Activated CD4-positive, alpha-beta T cell treated with anti-CD3 and anti-CD28 coated beads, Interleukin-2, amount 10 ng/mL, durations not matched to agents 24 days and 14 days (primary cell): ENCODE measurements at places on chromosomes 11 and 22.

DNA sequence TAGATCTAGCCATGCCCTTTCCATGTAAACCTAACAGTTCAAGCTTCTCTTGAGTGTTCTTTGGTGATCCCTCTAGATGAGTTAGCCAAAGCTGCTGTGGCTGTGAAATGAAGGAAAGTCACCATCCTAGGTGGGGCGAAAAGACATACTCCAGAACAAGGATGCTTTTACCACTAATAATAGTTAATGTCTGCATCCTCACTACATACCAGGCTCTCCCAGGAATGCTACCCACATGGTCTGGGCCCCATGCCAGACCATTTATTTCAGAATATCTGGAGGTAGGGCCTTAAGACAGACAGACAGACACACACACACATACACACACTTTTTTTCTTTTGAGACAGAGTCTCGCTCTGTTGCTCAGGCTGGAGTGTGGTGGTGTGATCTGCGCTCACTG is 14.7 kb downstream of the ABTB2 start:
- no peak for DNase-seq
- H3K4me3 ChIP-seq: no peak overlapping the region
- H3K4me1 ChIP-seq: peaks cover 9% of the 10 kb centered on the region
- no peaks in the 10 kb centered on the region for H3K27me3 ChIP-seq
- no peaks in the 10 kb centered on the region for H3K36me3 ChIP-seq

GRCh38 chr11:95138448-95138847 is 48.8 kb downstream of the ENDOD1 start:
- peaks cover 5% of the 10 kb centered on the region for H3K27me3 ChIP-seq
- peak overlapping the region; percentile 10 for H3K27ac ChIP-seq
- DNase-seq: peak; percentile 56
- no peak overlapping the region for H3K4me3 ChIP-seq

DNA sequence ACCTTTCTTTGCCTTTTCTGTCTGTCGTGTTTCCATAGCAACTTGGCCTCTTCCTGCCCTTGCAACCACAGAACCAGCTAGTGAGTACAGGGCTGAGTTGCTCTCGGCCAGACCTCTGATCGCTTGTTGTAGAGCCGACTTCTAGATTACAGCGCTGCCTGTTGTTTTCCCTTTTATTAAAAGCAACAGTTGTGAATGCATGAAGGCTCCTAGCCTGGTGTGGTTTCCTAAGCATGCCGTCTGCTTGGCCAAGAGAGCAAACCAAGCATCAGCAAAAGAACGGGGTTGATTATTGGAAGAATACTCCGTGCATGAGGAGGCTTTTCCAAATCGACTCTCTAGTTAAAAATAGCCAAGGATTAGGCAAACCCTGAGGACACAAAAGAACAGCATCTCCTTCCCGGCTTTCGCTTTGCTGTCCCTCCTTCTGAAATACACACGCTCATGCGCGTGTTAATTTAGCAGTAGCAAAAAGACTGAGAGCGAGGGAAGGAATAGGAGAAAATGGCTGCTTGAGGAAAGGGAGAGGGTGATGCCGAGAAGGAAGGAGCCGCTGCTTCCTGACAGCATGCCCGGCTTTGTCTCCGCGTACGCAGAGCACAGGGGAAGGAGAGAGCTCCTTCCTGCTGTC is 71.5 kb upstream of the TTC12 start:
- H3K36me3 ChIP-seq: no peaks in the 10 kb centered on the region
- peak; percentile 83 for DNase-seq

- DNase-seq: no peak
- no peak overlapping the region for H3K27ac ChIP-seq
- no peaks in the 10 kb centered on the region for H3K27me3 ChIP-seq
- no peak overlapping the region for H3K4me3 ChIP-seq
Observed at GRCh38 chr22:34579519-34579918, 486.4 kb upstream of the ISX start.

GRCh38 chr11:104817973-104818372 is 80.3 kb downstream of the CASP12 start:
- H3K4me1 ChIP-seq: peaks cover 2% of the 10 kb centered on the region
- DNase-seq: no peak
- peaks cover 3% of the 10 kb centered on the region for H3K27me3 ChIP-seq
- no peak overlapping the region for H3K4me3 ChIP-seq
- no peak overlapping the region for H3K27ac ChIP-seq

GRCh38 chr11:36123336-36124101 is 165.7 kb downstream of the COMMD9 start:
- peaks cover 13% of the 10 kb centered on the region for H3K27me3 ChIP-seq
- no peak overlapping the region for H3K4me3 ChIP-seq
- H3K4me1 ChIP-seq: no peaks in the 10 kb centered on the region
- no peaks in the 10 kb centered on the region for H3K36me3 ChIP-seq

DNA sequence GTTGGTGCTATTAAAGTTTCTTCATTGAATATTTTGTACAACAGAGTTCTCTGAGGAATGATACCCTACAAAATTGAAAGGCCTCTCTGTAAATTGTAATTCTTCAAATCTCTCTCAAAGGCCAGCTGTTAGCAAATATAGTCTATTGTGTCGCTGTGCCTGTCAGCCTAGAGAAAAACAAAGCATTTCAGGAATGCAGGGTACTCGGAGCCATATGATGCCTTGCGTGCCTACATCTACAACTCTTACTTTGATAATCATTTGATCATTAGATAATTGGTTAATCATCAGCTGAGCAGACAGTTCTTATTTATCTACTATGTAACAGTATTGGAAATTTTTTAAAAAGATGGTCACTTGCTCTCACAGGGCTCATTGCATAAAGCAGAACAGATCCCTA is 67.3 kb downstream of the RNF169 start:
- H3K36me3 ChIP-seq: peaks cover 48% of the 10 kb centered on the region
- H3K4me3 ChIP-seq: no peak overlapping the region
- no peaks in the 10 kb centered on the region for H3K27me3 ChIP-seq
